ENCODE measurements at places on chromosomes 3 and 15.

DNA sequence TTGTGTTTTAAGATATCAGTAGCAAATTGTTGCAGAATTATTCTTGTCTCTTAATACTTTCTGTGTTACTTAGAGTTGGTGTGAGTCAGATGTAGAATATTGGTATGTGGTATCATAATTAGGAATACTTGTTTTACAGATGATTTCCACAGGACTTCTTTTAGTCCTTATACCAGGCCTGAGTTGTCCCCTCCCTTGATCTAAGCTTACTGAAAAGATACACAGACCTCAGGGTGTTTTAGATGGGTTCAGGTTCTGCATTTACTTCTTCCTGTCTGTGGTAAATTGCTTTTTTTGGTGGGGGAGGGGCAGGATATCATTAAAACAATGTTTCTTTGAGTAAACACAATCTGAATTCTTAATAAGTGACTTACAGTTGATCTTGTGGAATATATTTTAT is 14.2 kb downstream of the DZIP3 start:
- no peak for DNase-seq

DNA sequence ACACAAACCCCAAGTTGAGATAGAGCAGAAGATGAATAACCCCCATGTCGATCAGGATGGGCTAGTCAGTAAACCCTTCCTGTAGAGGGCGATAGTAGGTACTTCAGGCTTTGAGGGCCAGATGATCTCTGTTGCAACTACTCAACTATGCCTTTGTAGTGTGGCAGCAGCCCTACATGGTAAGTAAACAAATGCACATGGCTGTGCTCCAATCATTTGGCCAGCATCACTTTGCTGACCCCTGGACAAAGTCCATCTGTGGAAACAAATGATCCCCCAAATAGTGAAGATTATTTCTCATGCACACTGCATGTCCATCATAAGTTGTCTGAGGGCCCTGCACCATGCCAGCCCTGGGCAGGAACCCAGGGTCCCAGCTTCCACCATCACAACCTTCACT is 402.2 kb upstream of the PROK2 start:
- no peak for DNase-seq

DNA sequence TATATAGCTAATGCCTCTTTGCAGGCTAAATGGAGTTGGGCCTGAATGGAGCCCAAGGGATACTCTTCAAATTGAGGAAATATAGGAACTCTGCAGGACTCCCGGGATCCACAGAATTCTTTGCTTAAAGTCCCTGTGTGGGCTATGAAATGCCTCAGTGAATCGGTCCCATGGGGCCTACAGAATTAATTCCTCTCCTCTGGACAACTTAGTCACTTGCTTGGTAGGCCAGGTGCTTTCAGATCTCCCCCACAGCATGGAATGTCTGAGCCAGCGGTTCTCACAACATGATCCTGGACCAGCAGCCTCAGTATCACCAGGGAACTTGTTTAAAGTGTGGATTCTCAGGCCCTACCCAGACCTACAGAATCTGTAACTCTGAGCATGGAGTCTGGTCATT is 15.1 kb upstream of the PRICKLE2 start:
- no peak for DNase-seq

GRCh38 chr15:79898369-79898768 is 1.6 kb upstream of the MTHFS start:
- no peak for DNase-seq

DNA sequence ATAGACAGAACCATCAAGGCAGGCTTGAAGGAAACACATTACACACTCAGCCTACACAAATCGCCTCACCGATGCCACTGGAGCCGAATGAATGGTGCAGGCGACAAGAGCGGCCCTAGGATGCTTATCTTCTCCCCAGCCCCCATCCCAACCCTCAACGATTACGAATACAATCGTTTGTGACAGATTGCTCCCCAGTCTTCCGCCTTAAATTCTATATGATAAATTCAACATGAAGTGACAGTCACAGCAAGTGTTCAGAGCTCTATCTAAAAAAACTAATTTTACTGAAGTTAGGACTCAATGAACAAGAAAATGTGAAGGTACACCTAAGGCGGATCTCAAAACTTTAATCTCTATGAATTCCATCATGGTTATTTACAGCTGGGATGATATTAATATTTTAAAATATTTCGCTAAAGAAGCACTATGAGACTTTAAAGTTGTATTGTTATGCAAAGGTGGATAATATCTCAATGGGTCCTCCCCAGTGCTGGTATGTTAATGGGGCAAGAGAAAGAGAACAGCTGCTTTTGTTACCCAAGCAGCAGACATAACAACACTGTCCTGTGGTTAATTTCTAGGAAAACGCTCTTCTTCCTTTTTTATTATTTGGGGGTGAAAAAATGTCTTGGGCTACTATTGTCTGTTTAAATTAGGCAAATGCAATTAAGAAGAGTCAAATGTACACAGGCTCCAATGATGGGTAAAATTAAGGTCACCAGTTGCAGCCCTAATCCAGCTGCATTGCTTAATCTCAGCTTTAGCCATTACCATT is 147.6 kb upstream of the NR2F2 start:
- no peak for DNase-seq

- no peak for DNase-seq
Measured at GRCh38 chr3:112136959-112137693, 4.1 kb upstream of the GCSAM start.

DNA sequence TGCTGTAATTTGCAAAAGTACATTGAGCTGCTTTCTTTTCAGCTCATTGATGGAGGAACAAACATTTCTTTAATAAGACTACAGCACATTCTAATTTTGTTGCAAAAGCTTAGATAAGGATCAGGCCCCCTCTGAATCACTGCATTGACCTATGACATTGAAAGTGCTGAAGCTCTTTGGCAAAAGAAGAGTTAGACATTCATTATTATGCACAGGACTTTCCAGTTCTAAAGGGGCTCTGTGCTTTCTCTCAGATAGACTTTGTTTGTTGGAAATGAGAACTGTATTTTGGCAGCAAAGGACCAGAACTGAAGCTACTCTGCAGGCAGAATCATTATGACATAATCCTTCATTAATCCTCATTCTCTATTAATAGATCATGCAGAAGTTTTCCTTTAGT is 252.9 kb upstream of the SOX2 start:
- no peak for DNase-seq

DNA sequence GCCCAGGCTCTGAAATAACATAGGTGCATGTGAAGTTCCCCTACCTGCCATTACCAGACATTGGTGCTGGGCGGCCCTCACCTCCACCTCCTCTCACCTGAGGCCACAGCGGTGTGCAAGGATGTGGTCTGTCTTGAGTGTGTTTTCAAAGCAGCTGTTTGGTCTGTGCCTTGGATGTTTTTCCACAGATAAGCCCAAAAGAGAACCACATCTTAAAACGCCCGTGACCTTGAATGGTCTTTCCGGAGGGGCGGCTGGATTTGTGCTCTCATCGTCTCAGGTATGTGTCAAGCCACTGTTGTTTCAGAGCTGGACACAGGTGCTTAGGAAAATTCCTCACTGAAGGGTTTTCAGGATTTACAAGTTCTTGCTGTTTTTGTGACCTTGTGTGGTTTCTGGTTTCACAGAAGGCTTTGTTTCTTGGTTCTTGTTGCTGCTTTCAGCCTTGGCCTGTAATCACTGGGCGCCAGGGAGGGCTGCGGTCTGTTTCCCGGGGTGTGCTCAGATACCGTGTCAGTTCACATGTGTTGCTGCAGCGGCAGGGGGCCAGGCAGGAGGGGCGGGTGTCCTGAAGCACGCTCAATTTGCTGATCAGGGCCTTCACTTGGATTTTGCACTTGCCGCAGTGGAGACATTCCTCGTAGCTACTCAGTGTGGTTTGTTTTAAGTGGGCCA is 128.4 kb downstream of the IGF1R start:
- DNase-seq, result no peak

DNA sequence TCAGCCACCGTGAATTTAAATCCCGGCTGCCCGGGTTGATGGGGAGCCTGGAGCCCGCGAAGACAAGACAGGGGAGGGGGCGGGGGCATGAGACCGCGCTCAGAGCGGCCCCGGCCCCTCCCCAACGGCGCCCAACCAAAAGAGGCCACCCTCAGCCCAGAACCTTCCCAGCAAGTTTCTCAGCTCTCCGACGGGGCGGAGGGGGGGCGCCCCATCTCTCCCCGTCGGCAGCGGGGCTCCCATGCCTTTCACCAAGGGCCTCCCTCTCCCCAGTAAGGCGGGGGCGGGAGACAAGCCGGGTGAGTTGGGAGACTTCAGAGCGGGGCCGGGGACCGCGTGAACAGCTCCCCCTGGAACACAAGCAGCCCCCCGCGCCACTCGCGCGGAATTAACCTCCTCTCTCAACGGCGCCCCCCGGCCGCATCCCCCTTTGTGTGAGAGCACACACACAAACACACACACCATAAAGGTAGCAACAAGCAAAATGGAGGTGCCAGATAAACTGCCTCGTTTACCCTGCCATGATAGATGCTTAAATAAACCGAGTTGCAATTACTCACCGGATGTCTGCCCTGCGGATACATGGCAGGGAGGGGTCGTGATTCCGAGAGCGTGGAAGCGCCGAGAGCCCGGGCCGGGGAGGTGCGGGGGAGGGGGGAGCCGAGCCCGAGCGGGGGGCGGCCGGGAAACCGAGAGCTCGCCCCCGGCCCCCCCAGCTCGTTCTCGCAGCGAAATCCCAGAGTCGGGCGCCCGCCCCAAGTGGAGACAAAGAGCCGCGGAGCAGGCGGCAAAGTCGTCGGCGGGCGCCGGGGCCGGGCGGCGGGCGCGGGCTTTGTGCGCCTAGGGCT is 1.3 kb downstream of the TLE3 start:
- DNase-seq, result peak; percentile 63

DNA sequence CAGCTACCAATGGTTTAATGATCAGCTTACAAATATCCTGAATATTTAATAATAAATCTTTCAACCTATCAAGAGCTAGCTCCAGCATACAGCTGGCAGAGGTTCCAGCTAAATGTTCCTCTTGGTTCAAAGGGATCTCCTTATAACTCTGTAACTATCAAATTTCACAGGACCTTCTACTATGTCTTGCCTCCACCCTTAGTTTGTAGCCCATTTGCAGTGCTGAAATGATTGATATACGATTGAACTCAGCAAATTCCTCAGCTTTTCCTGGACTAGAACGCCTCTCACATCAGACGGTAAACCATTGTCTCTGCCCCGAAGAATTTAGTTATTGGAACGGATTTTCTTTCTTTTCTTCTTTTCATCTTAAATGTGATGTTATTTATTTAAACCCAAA is 41.5 kb downstream of the CD200R1L start:
- no peak for DNase-seq

GRCh38 chr3:126528800-126529541 is 5.0 kb downstream of the CHST13 start:
- no peak for DNase-seq

GRCh38 chr15:98147415-98147814 is 186.9 kb downstream of the ARRDC4 start:
- DNase-seq, result no peak

- DNase-seq, result no peak
Measured at GRCh38 chr15:37537802-37538201, 396.6 kb upstream of the TMCO5A start.

DNA sequence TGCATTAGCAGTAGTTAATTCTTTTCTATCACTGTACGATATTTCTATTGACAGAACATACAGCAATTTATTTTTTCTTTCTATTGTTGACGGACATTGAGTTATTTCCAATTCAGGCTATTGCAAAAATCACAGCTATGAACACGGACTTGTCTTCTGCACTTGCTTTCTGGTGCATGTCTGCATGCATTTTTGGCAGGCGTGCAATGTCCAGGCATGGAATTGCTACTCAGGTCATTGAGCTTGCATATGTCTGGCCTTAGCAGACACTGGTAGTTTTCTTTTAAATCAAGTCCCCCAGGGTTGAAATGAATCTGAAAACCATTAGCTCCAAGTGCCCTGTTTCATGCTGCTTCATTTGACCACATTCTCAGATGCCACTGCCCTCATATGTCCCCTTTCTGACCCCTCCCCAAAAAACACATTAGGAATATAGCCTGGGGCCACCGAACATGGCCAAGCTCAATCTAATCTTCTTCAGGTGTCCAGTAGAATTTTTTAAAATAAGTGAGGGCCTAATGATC is 72.8 kb downstream of the LRIG1 start:
- DNase-seq, result no peak

DNA sequence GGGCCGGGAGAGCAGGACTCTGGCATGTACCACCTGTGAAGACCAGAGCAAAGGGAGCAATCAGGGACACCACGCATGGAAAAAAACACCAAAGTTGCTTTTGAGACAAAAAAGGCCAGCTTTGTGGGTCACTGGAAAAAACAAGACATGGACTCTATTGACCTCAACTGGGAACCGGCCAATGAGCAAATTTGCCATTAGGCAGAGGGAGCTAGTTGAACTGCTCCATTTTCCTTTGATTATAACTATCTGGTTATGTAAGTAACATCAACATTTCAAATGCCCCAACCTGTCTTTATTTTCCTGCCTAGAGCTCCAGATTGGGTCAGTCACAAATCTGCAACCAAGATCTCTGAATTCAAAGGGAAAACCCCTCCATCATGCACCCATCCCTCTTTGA is 86.0 kb downstream of the ZNF385D start:
- DNase-seq, result no peak

- DNase-seq, result no peak
Measured at GRCh38 chr3:62892045-62892444, 16.8 kb upstream of the CADPS start.

GRCh38 chr3:112794622-112795172 is 52.0 kb downstream of the CD200R1L start:
- DNase-seq, result no peak

DNA sequence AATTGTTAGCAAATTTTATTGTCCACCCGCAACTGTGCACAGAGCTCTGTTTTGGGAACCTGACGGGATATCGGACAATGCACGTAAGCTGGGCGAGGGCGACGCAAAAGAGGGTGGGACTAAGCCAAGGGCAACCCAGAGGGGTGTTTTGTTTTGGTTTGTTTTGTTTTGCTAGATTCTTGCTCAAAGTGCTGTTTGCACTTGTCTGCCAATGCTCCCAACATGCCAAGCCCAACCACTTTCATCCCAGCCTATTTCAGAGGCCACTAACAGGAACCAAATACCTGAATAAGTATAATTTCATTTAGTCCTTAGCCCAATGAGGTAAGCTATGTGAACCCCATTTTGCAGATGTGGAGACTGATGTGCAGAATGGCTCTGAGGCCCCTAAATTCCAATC is 9.7 kb upstream of the CMTM7 start:
- no peak for DNase-seq

DNA sequence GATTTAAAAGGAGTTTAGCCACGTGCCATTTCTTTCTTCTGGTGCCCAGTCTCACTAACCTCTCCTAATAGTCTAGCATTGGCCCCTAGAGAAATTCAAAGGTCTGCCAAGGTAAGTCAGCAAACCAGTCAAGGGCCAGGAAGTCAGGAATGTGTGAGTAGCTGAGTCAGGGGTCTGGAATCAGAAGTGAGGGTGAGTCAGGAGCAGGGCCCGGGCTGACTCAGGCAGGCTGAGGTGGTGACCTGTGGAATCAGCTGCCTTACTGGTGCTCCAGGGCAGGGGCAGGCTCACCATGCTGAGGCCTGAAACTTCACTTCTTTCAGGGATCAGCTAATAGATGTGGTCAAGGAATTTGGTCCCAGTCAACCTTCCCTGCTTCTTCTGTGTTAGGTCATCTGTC is 105.8 kb upstream of the MYZAP start:
- DNase-seq, result no peak
